Activated CD4-positive, alpha-beta T cell treated with anti-CD3 and anti-CD28 coated beads, Interleukin-2, amount 50 U/mL, for 48 hours (primary cell): ENCODE measurements at places on chromosomes 11 and 22.

GRCh38 chr11:133720951-133721350, 124.4 kb downstream of the SPATA19 start:
- DNase-seq: no peak

- no peak for DNase-seq
Measured at GRCh38 chr22:36317658-36318271, 64.8 kb downstream of the APOL1 start.

DNA sequence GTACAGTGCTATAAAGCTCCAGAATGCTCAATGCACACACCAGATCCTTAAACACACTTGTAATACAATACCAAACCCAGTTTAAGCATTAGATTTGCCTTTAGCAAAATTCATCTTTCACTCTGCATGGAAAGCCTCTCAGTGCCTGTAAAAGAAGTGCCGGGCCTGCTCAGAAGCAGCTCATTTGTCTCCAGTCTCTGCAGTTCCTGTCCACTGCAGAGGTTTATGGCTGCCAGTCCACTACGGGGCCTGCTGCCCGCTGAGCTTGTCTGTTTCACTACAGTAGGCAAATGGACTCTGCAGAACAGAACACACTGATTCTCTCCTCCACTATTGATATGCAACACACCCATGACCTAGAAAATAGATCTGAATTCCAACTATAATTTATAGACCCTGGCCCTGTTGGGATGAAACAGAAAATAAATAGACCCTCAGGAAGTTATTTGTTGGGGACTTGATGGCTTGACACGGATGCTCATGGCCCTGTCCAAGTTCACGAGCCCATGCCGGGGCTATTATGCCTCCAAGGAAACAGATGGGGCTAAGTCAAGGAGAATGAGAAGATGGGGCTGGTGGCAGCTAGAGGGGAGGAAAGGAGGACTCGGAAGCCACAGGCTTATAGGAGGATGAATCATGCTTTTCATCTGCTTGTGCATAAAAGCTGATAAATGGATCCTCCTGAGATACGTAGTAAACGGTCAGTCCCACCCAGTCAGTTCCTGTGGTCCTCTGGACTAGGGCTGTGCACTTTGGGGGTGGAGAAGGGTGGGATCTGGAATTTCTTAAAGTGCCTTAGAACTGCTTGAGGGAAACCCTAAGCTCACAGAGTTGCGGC, 416.8 kb upstream of the TENM4 start:
- no peak for DNase-seq

- DNase-seq: no peak
Measured at GRCh38 chr11:13062115-13062514, 53.0 kb downstream of the RASSF10 start.

GRCh38 chr11:94100253-94100652, 28.4 kb upstream of the PANX1 start:
- DNase-seq: no peak

GRCh38 chr22:28768701-28769393, 3.6 kb upstream of the CCDC117 start:
- DNase-seq: no peak

GRCh38 chr11:8232849-8233606, 30.6 kb downstream of the LMO1 start:
- no peak for DNase-seq

DNA sequence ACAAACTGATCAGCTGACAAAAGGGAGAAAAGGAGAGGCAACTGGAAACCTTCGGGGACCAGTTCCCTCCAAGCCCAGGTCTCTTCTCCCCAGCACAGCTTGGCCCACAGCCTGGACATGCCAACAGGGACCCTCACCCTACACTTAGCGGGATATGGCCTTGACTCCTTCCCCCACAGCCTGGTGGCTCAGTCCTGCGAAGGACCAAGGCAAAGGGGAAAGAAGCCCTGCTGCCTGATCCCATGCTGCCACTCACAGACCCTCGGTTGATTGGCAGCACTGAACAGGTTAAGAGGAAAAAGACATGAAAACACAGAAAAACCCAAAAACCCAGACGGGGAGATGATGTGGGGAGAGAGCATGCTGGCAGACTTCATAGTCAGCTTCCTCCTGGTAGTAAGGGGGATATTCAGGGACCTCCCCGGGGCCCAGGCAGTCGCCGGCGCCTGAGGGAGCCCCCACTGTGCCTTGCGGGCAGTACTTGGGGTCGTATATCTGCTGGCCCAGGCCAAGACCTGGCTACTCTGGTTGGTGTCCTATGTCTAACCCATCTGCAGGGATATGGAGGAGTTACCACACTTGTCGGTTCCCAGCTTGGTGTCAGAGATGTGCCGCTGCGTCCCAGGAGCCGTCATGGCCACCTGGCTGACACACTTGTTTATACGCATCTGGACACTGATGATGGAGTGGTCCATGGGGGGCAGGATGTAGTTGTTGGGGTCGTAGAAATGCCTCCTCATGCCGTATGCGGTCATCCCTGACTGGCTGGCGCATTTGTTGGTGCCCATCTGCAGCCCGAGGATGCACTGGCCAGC, 34.2 kb upstream of the HORMAD2 start:
- no peak for DNase-seq

GRCh38 chr22:30195245-30196140, 51.1 kb downstream of the LIF start:
- DNase-seq: no peak

DNA sequence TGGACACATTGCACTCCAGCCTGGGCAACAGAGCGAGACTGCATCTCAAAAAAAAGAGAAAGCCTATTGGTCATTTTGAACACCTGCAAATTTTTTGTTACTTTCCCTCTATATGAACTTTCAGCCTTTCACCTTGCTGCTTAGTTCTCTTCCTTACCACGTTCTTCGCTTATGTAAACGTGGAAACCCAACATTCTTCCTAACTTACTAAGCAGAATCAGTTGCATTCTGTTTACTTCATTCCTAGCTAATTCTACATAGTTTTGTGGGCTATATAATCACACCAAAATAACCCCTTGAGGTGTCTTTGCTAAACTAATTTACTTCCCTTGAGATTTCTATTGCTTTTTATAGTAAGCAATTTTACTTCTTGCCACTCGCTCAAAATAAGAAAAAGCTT, 23.2 kb downstream of the MS4A4A start:
- no peak for DNase-seq
